ENCODE measurements at places on chromosomes 7 and 10.

DNA sequence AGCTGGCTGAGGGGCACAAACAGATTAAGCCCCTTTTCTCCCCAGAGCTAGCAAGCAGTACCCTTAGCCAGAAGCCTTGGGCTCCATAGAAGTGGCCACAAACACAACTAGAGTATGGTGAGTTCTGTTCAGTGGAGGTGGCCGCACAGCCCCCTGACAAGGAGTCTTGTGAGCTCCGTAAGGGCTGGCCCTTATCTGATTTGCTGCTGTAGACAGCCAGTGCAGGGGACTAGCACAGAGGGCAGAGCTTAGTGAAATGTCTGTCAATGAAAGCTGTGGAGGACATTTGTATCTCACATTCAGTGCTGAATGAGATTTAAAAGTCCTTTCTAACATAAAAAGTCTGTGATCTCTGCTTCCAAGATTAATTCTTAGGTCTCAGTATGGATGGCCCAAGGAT, 137.3 kb downstream of the AUTS2 start:
- no peak for DNase-seq
- H3K27me3 ChIP-seq = no peaks in the 10 kb centered on the region
- peaks cover 22% of the 10 kb centered on the region for H3K4me1 ChIP-seq

DNA sequence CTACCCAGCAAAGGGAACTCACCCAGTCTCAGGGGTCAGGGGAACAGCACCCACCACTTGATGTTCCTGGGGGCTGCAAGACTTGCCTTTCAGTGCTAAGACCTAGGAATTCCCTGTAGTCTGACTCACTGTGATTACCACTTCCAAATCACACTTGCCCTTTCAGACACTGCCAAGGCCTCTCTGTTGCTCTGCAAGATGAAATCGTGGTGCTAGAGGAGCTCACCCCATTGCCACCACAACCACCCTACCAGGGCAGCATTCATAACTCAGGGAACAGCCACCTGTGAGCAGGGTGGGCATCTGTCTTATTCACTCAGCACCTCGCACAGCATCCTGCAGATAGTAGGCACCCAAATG, 36.5 kb downstream of the XPNPEP1 start:
- H3K4me1 ChIP-seq = peaks cover 11% of the 10 kb centered on the region
- DNase-seq = no peak
- H3K4me3 ChIP-seq = no peak overlapping the region
- H3K27me3 ChIP-seq = no peaks in the 10 kb centered on the region
- peaks cover 66% of the 10 kb centered on the region for H3K36me3 ChIP-seq
- H3K27ac ChIP-seq = no peak overlapping the region

- H3K27ac ChIP-seq = no peak overlapping the region
- no peak overlapping the region for H3K4me3 ChIP-seq
- H3K4me1 ChIP-seq = peaks cover 58% of the 10 kb centered on the region
- DNase-seq = no peak
- H3K27me3 ChIP-seq = no peaks in the 10 kb centered on the region
- peaks cover 5% of the 10 kb centered on the region for H3K36me3 ChIP-seq
Observed at GRCh38 chr7:30472784-30473775, 5.5 kb downstream of the NOD1 start.

DNA sequence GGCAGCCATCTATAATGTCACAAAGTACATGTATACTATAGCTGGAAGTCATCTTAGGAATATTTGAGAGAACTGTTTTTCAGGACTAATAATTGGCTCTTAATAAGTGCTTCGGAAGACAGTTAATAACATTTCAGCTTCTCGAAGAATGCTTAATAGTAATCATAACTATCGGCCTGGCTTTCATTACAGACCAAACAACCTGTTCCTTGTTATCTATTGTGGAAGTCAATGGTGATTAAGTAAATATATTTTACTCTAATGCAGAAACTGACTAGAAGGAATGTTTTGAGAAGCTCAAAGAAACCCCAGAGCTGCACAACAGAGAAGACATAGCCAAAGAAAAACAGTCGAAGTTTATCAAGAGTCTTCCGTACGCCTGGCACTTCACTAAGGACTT, 106.8 kb upstream of the FAM133B start:
- no peak for DNase-seq
- no peaks in the 10 kb centered on the region for H3K36me3 ChIP-seq
- H3K27ac ChIP-seq = peak overlapping the region; percentile 93
- H3K27me3 ChIP-seq = no peaks in the 10 kb centered on the region
- no peak overlapping the region for H3K4me3 ChIP-seq

DNA sequence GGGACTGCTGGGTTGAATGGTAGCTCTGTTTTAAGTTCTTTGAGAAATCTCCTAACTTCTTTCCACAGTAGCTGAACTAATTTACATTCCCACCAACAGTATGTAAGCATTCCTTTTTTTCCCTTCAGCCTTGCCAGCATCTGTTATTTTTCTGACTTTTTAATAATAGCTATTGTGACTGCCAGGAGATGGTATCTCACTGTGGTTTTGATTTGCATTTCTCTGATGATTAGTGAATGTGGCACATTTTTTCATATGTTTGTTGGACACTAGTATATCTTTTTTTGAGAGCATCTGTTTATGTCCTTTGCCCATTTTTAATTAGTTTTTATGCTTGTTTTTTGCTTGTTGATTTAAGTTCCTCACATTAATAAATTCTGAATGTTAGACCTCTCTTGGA, 990.8 kb downstream of the GATA3 start:
- no peak overlapping the region for H3K4me3 ChIP-seq
- no peaks in the 10 kb centered on the region for H3K4me1 ChIP-seq
- H3K27ac ChIP-seq = no peak overlapping the region
- DNase-seq = no peak
- no peaks in the 10 kb centered on the region for H3K27me3 ChIP-seq
- H3K36me3 ChIP-seq = no peaks in the 10 kb centered on the region

DNA sequence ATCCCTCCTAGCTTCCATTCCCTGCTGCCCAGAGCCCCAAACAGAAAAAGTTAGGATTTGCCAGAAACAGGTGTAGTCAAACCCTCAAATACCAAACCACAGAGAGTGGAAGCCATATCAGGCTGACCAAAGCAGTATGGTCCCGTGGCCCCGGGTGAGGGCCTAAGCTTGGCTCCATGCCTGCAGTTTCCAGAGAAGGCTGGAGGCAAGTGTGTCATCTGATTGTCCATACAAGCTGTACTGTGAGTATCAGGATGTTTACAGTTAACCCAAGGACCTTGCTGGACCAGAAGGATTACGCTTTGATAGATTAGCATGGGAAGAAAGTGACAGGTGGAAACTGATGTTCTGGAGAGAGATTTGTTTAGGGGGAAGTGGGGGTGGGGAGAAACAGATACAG, 96.3 kb downstream of the PRKAG2 start:
- no peak overlapping the region for H3K4me3 ChIP-seq
- H3K27me3 ChIP-seq = peaks cover 15% of the 10 kb centered on the region
- no peaks in the 10 kb centered on the region for H3K36me3 ChIP-seq
- H3K27ac ChIP-seq = no peak overlapping the region

DNA sequence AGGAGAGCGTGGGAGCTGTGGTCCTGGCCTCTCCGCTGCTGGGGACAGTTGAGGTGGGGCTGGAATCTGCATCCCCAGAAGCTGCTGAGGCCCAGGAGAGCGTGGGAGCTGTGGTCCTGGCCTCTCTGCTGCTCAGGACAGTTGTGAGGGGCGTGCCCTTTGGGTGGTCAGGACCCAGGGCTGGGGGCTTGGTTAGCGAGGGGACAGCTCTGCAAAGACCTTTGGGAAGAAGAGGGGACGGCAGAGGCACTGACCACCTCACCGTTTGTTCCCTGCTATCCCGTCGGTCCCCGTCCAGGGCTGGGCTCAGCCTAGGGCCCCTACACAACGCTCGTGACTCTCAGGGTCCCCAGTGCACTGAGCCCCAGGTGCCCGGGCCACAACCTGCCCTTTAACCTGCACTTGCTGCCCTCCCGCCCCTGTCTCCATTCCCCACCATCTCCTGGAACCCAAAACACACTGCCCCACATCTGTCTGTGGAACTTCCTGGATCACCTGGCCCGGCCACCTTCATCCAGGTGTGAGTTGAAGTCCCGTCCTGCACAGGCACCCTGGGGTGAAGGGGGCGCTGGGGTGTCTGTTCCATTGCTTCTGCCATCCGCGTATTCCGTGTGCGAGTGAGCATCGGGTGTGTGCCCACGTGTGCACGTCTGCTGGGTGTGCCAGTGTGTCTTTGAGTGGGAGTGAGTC, 14.1 kb downstream of the FOXL3 start:
- H3K27me3 ChIP-seq = peaks cover 5% of the 10 kb centered on the region
- H3K27ac ChIP-seq = no peak overlapping the region
- H3K4me1 ChIP-seq = no peaks in the 10 kb centered on the region
- H3K4me3 ChIP-seq = no peak overlapping the region
- H3K36me3 ChIP-seq = no peaks in the 10 kb centered on the region

DNA sequence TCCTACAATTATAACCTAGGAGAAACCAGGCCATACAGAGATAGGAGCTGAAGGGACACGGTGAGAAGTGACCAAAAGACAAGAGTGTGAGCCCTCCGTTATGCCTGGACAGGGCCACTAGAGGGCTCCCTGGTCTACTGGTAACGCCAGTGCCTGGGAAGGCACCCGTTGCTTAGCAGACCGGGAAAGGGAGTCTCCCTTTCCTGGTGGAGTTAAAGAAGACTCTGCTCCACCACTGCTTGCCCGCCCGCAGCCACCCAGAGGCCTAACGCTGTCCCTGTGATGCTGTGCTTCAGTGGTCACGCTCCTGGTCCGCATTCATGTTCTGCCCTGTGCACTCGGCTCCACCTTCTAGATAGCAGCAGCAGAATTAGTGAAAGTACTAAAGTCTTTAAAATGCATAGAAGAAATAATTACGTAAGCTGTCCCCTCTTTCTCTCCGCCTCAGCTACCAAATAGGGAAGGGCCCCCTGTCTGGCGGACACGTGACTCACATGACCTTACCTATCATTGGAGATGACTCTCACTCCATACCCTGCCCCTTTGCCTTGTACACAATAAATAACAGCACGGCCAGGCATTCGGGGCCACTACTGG, 34.8 kb downstream of the GRID2IP start:
- H3K36me3 ChIP-seq = no peaks in the 10 kb centered on the region
- H3K27me3 ChIP-seq = no peaks in the 10 kb centered on the region
- DNase-seq = peak; percentile 90
- H3K4me3 ChIP-seq = no peak overlapping the region
- no peak overlapping the region for H3K27ac ChIP-seq
- peaks cover 4% of the 10 kb centered on the region for H3K4me1 ChIP-seq

DNA sequence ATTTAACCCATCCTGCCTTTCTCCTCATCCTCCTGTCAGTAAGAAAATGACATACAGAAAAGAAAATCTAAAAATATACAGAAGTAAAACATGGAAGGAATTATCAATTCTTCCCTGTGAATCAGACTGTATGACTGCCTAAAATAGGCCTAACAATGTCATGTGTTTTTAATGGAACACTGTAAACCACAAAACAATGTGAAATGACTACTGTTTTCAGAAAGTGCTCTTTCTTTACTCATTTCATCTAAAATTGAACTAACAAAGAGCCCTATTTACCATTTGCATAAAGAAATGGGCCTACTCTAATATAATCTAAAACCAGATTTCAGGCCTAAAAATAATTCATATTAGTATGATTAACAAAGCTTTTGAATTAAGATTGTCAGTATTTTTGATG, 35.7 kb downstream of the SEMA3E start:
- no peaks in the 10 kb centered on the region for H3K36me3 ChIP-seq
- no peak overlapping the region for H3K27ac ChIP-seq

GRCh38 chr10:69142983-69143382, 19.0 kb downstream of the VPS26A start:
- H3K4me1 ChIP-seq = no peaks in the 10 kb centered on the region
- no peaks in the 10 kb centered on the region for H3K36me3 ChIP-seq
- H3K27ac ChIP-seq = no peak overlapping the region
- H3K4me3 ChIP-seq = no peak overlapping the region
- no peak for DNase-seq

DNA sequence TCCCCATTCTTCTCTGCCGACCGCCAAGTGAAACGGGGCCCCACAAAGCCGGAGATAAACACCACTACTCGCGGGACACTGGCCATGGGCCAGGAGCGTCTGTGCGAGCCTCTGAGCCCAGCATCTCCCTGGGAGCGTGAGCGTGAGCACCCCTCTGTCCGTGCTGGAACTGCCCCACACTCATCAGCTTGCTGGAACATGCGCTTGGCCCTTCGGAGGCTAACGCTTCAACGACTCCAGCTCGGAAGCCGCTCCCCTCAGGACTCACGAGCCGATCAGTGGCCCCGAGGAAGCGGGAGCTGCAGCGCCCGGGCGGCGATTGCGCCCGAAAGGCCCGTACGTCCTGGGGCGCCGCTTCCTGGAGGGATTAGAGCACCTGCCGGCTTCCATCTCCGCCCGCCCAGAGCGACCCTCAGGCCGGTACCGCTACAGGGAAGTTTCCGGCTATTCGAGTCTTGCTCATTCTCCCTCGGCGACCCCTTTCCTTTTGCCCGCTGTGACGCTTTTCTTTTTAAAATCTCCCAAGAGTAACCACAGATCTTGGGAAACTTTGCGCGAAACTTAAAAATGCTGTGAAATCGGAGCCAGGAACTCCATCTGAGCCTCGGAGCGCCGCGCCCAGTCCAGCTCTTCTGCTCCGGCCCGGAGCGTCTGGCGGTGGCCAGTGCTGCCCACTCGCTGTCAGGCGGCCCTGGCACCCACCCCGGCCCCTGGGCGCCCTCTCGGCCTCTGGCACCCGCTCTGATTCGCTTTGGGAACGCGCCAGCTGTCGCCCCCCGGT, 1.0 kb downstream of the TLL2 start:
- no peaks in the 10 kb centered on the region for H3K36me3 ChIP-seq
- peaks cover 25% of the 10 kb centered on the region for H3K4me1 ChIP-seq
- H3K27ac ChIP-seq = no peak overlapping the region
- peak overlapping the region; percentile 45 for H3K4me3 ChIP-seq
- H3K27me3 ChIP-seq = peaks cover 43% of the 10 kb centered on the region

DNA sequence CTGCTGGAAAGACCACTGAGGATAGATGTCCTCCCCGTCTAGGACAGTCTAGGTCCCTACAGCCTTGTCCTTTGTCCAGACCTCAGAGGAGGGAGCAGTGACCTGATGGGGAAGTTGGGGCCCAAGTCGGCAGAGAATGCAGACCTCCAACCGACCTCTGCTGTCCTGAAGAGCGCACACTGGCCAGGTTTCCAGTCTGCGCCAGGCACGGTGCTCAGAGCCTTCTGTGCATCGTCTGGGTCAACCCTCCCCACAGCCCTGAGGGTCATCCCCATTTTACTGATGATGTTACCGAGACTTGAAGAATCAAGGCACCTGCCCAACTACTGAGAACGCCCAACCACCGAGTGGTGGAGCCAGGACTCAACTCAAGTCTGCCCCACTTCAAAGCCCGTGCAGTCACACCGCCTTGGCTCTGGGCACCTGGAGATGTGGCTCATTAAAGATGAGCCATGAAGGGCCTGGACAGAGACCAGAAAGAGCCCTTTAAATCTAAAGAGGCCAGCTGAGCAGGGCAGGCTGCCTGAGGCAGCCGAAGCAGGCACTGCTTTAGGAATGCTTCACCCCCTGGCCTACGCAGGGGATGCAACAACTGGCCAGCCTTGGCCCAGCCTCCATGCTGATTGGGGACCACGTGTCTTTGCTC, 4.4 kb downstream of the ITPRIP start:
- H3K36me3 ChIP-seq = no peaks in the 10 kb centered on the region
- H3K4me3 ChIP-seq = no peak overlapping the region
- peaks cover 69% of the 10 kb centered on the region for H3K4me1 ChIP-seq
- no peak for DNase-seq
- peak overlapping the region; percentile 56 for H3K27ac ChIP-seq
- no peaks in the 10 kb centered on the region for H3K27me3 ChIP-seq

- H3K4me1 ChIP-seq = no peaks in the 10 kb centered on the region
- DNase-seq = no peak
- H3K27me3 ChIP-seq = no peaks in the 10 kb centered on the region
- H3K36me3 ChIP-seq = no peaks in the 10 kb centered on the region
- H3K4me3 ChIP-seq = no peak overlapping the region
Observed at GRCh38 chr7:107486041-107486440, 16.2 kb downstream of the GPR22 start.

GRCh38 chr10:99328579-99329303, 415 bp upstream of the CNNM1 start:
- H3K4me1 ChIP-seq = peaks cover 7% of the 10 kb centered on the region
- H3K27me3 ChIP-seq = peaks cover 45% of the 10 kb centered on the region
- H3K4me3 ChIP-seq = peak overlapping the region; percentile 22
- H3K36me3 ChIP-seq = no peaks in the 10 kb centered on the region
- H3K27ac ChIP-seq = no peak overlapping the region

All from muscle of leg (tissue), 16 donors.